ENCODE measurements at places on chromosomes 2 and 18. TPM values are rescaled to one million over a fixed set of nuclear protein-coding genes. Genes with fewer than 3 reads are reported as not detected.

The CLASP1 gene
- polyA plus RNA-seq: 43.6 TPM

The DYSF gene
- 18.6 TPM for polyA plus RNA-seq

The DUSP19 gene
- 7.3 TPM for polyA plus RNA-seq

The MC5R gene
- polyA plus RNA-seq: 0.16 TPM

The VSNL1 gene
- 4.9 TPM for polyA plus RNA-seq

The HMSD gene
- polyA plus RNA-seq: 1.4 TPM

The C1QL2 gene
- polyA plus RNA-seq: not detected

The UGT1A1 gene
- 0.08 TPM for polyA plus RNA-seq

The GCFC2 gene
- 50.2 TPM for polyA plus RNA-seq

The MAPRE2 gene
- polyA plus RNA-seq: 28.4 TPM

- no peak for DNase-seq
Observed at GRCh38 chr18:43682196-43682595, 404.9 kb upstream of the SYT4 start.

GRCh38 chr2:33453905-33454479 lies 22.5 kb upstream of the RASGRP3 start:
- DNase-seq: no peak

DNA sequence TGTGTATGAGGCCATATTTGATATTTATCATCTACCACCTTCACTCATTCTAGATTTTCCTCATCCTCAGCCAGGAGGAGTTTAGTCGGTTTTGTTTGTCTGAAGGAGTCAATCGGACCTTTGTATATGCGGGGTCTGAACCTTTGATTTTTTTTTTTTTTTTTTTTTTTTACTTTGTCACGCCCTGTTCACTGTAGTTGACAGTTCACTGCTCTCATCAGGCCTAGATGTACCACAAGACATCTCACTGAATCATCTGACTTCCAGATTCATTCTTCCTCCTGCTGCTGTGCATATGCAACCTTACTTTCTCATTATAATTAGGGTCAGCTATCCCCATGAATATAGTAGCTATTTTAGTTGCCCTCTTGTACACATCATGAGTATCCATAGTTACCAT lies 133.2 kb downstream of the ARHGAP15 start:
- DNase-seq: no peak

DNA sequence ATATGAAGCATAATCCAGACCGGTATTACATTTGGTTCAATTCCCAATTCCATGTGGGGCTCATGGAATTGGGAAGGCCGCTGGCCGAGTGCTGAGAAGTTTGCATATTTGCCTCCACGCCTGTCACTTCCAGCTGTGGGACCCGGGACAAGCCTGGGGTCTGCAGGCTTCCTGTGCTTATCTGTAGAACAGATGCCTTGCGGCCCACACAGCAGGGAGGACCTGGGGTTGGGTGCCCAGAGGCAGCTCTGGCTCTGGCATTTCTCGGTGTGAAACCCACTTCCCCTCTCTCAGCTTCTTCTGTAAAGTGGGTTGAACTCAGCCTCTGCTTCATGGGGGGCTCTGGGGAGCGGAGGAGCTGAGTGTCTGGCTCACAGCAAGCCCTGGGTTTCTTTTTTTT lies 97.9 kb downstream of the SH3BP4 start:
- no peak for DNase-seq

GRCh38 chr2:45855374-45855773 lies 203.9 kb downstream of the PRKCE start:
- DNase-seq: no peak

DNA sequence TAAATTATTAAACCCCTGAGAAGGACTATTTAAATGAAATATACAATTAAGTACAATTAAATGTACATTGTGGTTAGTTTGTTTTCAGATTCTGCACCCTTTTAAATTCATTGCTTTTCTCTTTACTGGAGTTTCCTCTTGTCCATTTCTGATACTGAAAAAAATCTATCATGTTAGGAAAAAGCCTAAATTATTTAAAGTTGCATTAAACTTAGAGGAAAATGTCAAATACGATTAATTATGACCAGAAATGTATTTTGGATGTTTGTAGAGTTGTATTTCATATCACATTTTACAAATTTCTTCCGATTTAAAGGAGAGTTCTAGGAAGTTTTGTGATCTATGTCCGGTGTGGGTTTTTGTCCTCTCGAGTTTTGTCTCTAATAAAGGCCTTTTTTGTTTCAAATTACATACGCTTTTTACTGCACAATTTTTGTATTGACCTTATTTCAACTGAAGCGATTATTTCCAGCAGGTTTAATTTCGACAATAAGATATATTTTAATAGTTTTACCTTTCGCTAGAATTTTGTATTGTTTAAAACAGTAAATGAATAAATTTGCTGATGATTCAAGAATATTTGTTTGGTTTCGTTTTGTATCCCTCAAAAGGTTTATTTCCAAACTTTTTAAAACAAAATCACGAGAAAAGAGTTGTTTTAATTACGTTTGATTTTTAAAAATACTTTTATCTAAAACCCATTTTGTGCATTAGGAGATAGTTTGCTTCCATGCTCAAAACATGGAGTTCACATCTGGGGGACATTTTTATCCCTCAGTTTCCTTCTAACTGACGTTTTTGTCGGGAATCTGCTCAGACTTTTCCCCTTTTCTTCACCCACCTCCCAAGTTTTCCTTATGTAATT lies 3.3 kb upstream of the SATB2 start:
- DNase-seq: no peak

DNA sequence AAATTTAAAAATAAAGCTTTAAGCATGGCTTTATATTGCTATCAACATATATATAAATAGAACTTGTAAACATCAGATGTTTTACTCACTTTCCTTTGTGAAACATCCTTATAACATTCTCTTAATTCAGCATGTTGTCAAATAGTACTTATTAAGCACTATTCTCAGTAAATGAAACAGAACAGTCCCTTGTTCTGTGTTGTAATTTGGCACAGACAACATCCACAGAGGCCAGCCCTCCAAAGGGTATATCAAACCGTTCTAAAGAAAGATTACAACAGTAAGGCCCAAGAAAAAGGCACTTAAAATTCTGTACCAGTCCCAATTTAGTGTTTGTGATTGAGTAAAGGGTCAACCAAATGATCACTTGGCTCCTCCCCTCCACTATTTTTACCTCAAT lies 46.0 kb downstream of the GAREM1 start:
- no peak for DNase-seq

DNA sequence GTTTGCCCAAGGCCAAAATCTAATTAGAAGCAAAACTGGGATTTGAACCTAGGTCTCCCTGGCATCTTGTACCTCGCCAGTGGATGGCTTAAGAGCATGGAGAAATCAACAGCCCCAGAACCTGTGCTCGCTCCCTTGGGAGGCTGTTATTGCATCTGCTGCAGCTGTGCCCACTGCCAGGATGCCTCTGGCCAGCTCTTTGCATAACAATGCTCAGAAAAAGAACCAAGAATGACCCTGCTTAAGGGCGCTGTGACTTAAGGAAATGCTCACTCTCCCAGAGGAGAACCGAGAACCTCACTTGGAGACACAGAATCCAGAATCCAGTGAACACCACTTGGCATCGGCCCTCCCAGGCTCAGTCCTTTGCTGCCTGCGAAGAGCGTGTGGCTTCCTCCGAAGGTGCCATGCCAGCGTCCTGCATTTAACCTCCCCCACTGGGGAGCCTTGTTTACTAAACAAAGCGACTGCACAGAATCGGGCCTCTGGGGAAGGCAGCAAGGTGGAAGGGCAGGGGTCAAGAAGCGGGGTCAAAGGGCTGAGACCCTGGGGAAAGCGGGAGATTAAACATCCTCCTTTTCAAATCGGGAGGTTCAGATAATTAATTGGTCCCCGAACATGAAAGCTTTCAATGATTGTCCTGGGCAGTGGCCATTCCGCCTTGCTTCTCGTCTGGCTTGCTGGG lies 71.0 kb upstream of the BOD1L2 start:
- no peak for DNase-seq

DNA sequence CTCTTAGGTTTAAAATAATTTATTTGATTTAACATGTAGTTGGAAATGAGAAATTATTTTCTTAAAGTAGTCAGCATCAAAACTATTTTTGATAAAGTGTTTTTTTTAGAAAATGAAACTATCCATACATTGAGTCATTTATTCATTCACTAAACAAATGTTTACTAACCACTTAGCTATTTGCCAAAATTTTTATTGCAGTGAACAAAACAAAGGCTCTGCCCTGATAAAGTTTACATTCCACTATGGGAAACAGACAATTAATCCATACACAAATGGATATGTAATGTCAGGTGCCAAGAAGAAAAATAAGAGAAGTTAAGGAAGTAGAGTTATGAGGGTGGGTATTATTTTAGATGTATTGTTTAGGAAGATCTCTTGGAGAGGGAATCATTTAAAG lies 19.1 kb upstream of the CCDC178 start:
- no peak for DNase-seq

DNA sequence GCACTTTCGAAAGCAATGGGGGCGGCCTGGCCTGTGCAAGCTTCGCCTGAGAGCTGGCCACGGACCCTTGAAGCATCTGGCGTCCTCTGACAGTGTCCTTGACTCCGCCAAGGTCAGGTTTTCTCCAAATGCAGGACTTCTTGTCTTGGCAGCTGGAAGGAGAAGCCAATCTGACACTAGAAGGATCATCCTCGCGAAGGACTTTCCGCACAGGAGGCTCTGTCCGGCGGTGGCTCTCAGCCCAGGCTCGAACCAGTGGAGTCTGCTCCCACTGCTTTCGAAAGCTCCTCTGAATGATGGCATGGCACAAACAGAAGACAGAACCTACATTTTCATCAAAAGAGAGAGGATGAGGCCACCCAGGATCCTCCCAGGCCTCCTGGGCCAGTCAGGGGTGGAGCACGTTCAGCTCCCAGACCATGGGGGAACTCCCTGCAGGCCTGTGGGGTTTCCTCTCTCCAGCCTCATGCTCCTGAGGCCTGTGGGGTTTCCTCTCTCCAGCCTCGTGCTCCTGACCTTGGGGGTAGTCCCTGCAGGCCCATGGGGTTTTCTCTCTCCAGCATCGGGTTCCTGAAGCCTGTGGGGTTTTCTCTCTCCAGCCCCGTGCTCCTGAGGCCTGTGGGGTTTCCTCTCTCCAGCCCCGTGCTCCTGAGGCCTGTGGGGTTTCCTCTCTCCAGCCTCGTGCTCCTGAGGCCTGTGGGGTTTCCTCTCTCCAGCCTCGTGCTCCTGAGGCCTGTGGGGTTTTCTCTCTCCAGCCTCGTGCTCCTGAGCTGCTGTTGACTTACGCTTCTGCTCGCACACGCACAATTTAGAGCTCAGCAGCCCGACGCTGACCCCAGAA lies 396.5 kb upstream of the SALL3 start:
- no peak for DNase-seq

DNA sequence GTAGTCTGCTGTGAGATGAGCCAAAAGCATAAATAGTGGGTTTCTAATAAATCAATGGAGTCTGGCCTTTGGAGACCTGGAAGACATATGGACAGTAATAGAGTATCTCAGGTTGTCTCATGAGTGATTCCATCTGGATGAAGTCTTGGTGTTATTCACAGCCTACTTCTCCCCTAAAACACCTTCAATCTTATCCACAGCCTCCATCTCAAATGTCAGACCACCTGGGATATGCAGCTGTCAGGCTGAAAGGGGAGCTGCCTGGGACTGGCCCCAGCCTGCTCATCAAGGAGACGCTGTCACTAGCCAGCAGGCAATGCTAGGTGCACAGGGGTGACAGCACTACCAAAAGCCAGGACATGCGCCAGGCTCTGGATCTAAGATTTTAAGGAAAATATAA lies 684.0 kb upstream of the ZEB2 start:
- DNase-seq: peak; percentile 41

- no peak for DNase-seq
Observed at GRCh38 chr18:57583297-57583835, 3.1 kb downstream of the FECH start.

DNA sequence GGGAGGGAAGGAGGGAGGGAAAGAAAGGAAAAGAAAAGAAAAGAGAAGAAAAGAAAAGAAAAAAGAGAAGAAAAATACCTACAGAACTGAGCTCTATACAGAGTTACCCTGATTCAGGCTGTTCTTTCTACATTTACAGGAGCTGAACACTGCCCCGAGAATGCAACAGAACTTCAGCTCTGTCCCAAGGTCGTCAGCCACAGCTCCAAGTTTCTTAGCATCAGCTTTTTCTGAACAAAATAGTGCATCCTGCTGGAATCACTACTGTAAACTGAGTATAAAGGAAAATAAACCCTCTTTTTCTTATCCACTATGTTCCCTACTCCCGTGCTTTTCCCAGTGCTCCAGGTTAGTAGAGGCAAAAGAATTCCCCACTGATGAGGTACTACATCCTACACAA lies 4.7 kb upstream of the PPP4R1 start:
- DNase-seq: no peak

GRCh38 chr2:69047625-69048145 lies 34.7 kb downstream of the ANTXR1 start:
- no peak for DNase-seq

DNA sequence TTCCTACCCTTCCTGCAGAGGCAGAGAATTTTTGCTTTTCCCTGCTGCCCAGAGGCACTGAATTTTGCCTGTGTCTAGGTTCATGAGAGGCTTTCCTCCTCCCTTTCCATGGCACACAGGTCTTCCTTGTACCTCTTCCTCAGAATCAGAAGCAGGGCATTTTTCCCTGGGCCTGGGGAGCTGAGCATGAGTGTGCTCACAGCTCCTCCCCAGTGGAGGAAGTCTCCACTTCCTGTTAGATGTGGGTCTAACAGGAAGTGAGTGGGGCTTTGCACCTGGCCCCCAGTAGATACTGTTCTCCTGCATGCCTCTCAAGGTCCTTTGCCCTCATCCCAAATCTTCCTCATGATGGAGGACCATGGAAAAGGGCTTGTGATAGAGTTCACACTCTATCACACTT lies 297.2 kb upstream of the FIGN start:
- DNase-seq: no peak

DNA sequence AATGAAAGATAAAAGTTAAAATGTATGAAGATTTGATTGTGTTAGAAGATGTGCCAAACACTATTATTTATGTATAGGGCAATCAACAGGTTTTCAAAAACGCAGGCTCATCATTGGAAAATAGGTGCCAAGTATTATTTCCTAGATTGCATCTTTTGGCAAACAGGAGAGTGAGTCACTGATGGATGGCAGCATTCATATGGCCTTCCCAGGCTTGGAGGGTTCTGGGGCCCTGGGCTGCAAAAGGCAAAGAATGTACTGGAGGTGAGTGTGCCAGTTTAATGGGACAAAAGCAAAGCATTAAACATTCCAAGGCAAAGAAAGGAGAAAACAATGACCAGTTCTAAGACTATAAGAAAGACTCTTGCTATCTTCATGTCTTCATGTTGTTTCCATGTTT lies 379.4 kb downstream of the RIT2 start:
- no peak for DNase-seq

Measured in right renal pelvis (tissue), 4 donors.